Stimulated activated CD4-positive, alpha-beta T cell treated with anti-CD3 and anti-CD28 coated beads, Interleukin-1b, Interleukin-23, amount 100 ng/mL, for 24 hours (primary cell): ENCODE measurements at places on chromosomes 3 and 15.

DNA sequence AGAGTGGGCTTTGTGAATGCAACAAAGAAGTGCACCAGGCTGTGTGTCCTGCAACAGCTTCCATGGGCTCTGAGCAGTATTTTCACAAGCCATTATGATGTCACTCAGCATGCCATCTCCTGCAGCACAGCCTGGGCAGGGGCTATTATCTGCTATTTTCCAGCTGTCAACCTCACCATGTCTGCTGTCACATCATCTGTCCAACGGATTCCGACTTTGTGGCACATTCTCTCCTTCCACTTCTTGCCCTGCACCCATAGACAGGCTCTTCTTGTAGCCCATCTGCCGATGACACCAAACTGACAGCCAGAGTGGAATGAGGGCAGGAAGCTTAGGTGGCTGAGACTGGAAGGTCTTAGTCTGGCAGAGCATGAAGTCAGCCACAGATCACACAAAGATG lies 691.9 kb downstream of the NTRK3 start:
- no peak for DNase-seq

DNA sequence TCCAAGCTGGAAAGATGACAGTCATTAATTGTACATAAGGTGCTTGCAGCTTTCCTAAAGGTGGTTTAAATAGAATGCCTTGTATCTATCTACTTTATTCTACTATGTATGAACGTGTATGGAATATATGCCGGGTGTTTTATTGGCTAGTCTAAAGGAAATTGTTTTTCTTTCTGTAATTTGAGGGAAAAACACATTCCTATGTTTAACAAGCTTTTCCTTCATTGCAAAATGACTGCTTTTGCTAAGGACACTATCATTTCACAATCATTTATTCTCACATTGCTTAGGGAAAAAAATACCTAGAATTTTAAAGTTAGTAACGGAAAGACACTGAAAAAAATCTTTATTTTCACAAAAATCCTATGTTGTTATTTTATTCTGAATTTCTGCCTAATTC lies 141.7 kb downstream of the WDR76 start:
- DNase-seq = no peak

DNA sequence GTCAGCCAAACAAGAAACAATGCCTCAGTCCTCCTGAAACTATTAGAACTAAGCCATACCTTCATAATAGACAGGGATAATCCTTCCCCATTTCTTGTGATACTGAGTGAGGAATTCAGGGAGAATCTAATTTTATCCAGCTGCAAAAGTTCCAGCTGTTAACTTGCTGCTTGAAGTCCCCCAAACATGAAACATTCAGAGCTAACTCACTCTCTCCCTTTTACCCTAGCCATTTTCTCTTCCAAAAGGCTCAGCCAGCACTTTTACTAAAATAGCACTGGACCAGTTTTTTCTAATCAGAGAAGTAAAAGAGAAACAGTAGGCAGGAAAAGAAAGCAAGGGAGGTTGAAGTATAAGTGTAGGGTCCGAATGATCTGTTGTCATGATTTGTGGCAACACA lies 268.1 kb downstream of the TAFA4 start:
- DNase-seq = no peak

- no peak for DNase-seq
These were observed 437 bp downstream of the KLF13 start for GRCh38 chr15:31326875-31327668.

- DNase-seq = no peak
These were observed 56.6 kb downstream of the ANP32A start for GRCh38 chr15:68764090-68764489.

- no peak for DNase-seq
These were observed 239.2 kb upstream of the ATP10A start for GRCh38 chr15:26102365-26102764.

DNA sequence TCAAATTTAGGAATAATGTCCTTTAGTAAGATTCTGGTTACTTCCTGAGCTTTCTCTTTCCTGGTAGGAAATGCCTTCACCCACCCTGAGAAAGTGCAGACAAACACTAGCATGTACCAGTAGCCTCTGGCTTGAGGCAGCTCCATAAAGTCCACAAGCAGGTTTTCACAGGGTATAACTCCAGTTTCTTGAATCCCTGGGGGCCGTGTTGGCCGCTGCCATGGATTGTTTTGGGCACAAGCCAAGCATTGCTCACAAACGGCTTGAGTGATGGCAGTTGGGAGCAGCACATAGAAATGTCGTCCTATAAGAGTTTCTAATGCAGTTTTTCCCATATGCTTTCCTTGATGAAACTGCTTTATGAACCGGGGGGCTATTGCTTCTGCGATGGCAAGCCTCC lies 164.1 kb downstream of the STXBP5L start:
- DNase-seq = no peak

DNA sequence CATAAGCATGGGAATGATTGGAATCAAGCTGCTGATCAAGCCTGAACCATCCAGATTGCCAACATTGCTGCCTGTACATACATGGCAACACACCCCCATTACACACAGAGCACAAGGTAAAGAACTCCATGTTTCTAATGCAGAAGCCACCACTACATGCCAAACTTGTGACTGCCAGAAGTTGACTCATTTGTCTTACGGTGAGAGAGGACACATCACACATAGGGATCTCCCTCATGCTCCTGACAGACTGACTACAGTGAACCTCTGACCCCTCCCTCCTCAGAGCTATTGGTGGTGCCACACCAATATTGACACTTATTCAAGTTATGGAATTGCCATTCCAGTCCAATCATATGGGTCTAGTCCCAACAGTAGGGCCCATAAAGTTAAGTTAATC lies 42.3 kb downstream of the EFHB start:
- DNase-seq = no peak

DNA sequence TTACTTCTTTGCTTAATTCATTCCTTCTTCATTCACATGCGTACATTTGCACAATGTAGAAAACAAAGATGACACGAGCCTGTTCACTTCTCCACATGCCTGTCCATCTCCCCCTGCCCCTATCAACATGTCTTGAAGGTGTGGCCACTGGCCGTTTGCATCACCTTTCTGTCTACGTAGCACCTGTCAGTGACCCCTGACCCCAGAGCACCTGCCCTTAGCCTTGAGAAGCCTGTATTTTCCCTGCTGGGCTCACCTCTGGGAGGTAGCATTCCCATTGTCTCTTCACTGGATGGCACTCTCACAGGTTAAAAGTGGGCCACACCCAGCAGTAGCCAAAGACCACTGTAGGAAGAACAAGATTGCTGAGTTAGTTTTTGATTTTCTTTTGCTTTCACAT lies 234.1 kb downstream of the THSD4 start:
- no peak for DNase-seq

GRCh38 chr3:157412323-157412855 lies 24.3 kb upstream of the PTX3 start:
- no peak for DNase-seq

DNA sequence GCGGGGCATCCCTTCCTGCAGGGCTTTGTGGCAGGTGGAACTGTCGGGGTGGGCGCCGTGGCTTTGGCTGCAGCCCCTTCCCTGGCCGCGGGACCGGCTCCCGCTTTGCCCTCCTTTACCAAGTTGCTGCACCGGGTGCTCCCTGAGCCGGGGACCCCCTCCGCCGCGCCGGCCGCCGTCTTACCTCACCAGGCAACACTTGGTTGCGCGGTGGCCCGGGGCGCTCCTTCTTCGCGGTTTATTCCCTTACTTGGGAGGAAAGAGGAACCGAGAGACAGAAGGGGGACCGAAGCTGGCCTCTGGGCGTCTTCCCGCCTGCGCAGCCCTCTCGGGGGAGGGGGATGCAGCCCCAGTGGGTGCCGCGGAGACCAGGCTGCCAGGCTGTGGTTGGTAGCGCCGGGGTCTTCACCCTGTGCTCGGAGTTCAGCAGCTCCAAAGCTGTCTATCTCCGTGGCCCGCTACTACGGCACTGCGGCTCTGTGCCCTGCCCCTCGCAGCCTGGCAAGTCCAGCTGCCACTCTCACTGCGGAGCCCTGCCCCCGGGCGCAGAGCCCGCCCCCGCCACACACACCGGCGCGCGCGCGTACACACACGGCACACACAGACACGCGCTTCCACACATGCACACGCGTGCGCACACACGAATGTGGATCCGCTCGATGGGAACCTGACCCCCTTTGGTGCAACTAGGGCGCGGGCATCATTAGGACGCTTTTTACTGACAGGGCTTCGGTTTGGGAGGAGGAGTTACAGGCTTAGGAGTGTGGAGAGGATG lies at the start of gene DGKG:
TSS of gene DGKG (minus strand) at position 473 of the 775 bp plus-strand sequence. CDS start 41,775 bp downstream, outside the sequence.
- no peak for DNase-seq

GRCh38 chr3:68973639-68974038 lies 39.8 kb downstream of the EOGT start:
- no peak for DNase-seq

DNA sequence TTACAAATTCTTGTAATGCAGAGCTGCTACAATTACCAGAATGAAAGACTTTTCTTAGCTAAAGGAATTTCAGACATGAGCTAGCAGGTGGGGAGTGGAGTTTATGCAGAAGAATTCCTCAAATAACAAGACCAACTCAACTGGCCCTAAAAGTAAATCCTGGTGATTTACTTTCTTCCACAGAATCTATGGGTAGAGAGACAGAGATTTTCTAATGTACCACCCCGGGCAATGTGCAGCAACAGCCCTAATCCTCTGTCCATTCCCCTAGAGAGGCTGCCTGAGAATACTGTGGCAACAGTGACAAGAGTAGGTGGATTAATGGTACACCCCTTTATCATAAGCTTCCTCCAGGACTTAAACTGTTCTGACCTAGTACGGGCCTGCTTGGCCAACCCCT lies 55.2 kb downstream of the AQR start:
- no peak for DNase-seq

DNA sequence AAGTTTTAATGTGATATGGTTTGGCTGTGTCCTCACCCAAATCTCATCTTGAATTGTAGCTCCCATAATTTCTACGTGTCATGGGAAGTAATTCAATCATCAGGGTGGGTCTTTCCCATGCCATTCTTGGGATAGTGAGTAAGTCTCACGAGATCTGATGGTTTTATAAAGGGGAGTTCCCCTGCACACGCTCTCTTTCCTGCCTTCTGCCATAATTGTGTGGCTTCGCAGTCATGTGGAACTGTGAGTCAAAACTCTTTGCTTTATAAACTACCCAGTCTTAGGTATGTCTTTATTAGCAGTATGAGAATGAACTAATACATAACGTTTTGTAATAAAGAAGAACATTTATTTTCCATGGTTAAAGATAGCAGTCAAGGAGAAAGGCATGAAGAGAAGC lies 39.2 kb upstream of the GOLIM4 start:
- no peak for DNase-seq

- no peak for DNase-seq
These were observed 252.7 kb downstream of the TJP1 start for GRCh38 chr15:29569533-29570092.

DNA sequence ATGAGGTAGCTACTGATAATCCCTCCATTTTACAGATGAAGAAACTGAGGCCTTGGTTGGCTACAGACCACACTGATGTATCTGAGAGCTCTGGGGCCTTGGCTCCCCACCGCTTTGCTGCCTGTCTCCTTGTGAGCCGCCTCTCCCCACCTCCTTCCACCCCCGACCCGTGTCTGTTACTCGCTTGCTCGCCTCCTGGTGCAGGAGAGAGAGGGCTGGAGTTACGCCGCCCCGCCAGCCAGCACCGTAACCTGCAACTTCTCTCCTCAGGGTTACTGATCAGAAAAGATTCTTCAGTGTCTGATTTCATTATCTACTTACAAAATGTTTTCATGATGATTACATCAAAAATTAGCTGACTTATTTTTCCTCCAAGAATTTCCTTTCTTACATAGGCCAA lies 34.1 kb downstream of the TM2D3 start:
- no peak for DNase-seq

- no peak for DNase-seq
These were observed 332.4 kb downstream of the MAGI1 start for GRCh38 chr3:65706301-65706700.

DNA sequence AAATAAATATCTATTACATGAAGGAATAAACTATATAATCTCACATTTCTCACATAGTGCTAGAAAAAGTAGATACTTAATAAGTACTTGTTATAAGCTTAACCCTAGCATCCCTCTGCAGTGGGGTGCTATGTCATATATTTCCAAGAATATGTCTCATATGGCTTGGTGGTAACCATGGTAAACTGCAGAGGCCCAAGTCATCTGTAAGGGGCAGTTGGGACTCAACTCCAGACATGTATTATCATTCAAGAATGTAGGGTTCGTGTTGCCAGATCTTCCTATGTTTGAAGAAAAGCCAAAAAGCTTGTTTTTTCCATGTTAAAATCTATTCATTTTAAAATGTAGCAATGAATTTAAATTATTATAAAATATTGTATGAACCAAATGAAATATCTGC lies 46.2 kb downstream of the ZNF385D start:
- no peak for DNase-seq

GRCh38 chr3:4580346-4581123 lies 87.4 kb downstream of the ITPR1 start:
- no peak for DNase-seq

DNA sequence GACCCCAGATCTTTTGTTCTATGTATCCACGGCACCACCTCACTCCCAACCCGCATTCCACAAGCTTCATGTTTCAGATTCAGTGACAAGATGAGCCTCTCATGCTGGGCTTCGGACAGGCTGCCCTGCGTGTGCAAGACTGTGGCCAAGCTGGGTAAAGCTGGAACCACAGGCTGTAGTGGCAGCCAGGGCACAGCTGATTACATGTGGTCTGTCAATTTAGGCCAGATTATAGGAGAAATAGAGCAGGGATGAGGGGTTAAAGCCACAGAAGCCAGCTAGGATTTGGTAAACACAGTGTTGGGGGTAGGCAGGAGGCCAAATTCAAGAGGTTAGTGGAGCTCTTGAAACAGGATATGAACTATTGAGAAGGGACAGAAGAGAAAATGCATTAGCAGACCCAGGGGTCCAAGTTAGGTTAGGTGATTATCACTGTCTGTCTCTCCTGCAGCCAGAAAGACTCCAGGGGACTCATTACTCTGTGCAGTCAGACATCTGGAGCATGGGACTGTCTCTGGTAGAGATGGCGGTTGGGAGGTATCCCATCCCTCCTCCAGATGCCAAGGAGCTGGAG lies 12.9 kb downstream of the SNAPC5 start:
- no peak for DNase-seq

- DNase-seq = no peak
These were observed 78.5 kb upstream of the AGBL1 start for GRCh38 chr15:86001200-86001599.

GRCh38 chr3:170383567-170383966 lies 26.1 kb downstream of the SKIL start:
- no peak for DNase-seq

GRCh38 chr3:137191133-137191923 lies 233.5 kb downstream of the IL20RB start:
- DNase-seq = no peak

DNA sequence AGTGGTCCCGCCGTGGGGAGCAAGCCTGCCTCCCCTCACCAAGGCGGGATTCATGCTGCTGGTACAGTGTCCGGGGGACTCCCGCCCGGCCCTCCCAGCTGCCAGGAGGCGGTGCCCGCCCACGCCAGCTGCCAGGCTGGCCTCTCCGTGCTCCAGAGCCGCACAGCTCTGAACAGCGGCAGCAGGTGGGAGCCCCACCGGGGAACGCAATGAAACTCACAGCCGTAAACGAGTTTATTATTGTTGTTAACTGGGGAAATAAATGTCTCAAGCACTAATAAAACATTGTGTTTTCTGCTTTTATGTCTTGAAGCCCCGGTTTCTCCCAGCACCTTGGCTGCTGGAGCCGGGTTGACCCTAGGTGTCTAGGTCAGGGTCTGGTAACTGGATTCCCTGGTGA lies 317.7 kb upstream of the TLE3 start:
- no peak for DNase-seq

GRCh38 chr3:149639093-149639486 lies 18.7 kb downstream of the WWTR1 start:
- DNase-seq = no peak

GRCh38 chr3:161413127-161413854 lies 42.0 kb upstream of the SPTSSB start:
- DNase-seq = no peak
